NCI-H1930 (cell line): ENCODE measurements at places on chromosomes 3 and 15.

- DNase-seq: no peak
Observed at GRCh38 chr3:188975600-188976314, 196.0 kb upstream of the TPRG1 start.

DNA sequence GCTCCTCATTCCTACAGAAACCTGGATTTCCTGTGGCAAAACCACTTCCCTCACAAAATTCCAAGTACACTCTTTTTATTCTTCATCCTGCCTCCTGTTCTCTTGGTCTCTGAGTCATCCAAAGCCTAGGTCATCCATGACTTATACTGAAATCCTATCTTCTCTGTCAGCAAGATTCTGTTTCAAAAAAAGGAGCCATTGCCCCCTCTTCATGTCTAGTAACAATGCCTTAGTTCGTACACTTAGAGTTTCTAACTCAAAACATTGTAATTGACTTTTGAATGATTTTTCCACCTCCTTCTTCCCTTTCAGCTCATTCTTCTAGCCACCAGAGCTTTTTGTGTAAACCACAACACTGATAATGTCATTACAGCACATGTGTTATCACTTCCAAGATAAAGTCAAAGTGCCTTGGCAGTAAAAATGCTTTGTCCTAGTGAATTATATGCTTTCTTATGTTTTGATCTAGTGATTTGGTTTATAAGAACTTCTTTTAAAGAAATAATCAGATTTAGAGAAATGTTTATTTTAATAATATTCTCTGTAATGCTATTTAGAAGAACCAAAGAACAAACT, 256.5 kb upstream of the NECTIN3 start:
- no peak for DNase-seq

GRCh38 chr3:182148360-182148759, 436.6 kb downstream of the SOX2 start:
- DNase-seq: no peak

GRCh38 chr3:128400671-128401070, 66.0 kb downstream of the DNAJB8 start:
- DNase-seq: no peak

- no peak for DNase-seq
Observed at GRCh38 chr3:161822291-161822690, 325.7 kb downstream of the OTOL1 start.

DNA sequence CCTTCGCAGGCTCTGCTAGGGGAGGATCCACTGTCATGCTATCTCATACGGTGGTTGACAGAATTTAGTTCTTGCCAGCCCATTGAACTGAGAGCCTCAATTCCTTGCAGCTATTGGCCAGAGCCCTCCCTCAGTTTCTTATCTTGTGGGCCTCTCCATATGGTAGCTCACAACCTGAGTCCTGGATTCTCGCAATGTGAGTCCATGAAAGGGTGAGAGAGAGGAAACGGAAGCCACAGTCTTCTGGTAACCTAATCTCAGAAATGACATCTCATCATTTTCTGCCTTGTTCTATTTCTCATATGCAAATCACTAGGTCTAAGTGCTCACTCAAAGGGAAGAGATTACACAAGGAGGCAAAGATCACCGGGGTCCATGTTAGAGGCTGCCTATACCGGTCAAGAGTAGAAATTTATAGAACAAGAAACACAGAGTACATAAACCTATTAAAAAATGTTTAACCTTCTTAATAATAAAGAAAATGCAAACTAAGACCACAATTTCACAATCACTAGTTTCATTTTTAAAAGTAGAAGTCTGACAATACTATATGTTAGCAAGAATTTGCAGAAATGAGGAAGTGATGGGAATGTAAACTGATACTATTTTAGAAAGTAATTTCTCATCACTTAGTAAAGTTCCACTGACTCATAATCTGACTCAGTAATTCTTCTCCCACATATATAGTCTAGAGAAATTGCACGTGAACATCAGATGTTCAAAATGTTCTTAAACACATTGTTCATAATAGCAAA, 378.4 kb upstream of the AGTR1 start:
- no peak for DNase-seq

GRCh38 chr3:64651303-64651702, 36.5 kb downstream of the ADAMTS9 start:
- no peak for DNase-seq

- no peak for DNase-seq
Observed at GRCh38 chr3:112647122-112647521, 6.2 kb upstream of the CCDC80 start.

- DNase-seq: no peak
Observed at GRCh38 chr15:31065824-31066223, 35.7 kb downstream of the TRPM1 start.

DNA sequence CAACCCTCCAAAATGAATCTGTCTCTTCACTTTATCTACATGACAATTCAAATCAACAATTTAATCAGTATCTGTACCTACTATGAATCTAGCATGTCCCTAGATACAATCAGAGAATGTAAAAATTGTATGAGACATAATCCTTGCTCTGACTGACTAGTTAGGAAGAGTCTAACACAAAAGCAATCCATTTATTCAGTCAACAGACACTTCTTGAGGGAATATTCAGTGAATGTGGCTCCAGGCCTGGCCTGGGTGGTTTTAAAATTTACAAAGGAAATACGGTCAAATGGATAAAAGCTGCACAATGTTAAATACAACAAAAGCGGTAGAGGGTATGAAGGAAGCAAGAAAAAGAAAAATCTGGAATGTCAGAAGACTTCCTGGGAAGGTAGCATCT, 45.2 kb downstream of the GSK3B start:
- DNase-seq: no peak

GRCh38 chr3:133374708-133375402, 25.0 kb upstream of the BFSP2 start:
- peak; percentile 9 for DNase-seq

GRCh38 chr15:42306681-42307080, 33.4 kb upstream of the TMEM87A start:
- no peak for DNase-seq

DNA sequence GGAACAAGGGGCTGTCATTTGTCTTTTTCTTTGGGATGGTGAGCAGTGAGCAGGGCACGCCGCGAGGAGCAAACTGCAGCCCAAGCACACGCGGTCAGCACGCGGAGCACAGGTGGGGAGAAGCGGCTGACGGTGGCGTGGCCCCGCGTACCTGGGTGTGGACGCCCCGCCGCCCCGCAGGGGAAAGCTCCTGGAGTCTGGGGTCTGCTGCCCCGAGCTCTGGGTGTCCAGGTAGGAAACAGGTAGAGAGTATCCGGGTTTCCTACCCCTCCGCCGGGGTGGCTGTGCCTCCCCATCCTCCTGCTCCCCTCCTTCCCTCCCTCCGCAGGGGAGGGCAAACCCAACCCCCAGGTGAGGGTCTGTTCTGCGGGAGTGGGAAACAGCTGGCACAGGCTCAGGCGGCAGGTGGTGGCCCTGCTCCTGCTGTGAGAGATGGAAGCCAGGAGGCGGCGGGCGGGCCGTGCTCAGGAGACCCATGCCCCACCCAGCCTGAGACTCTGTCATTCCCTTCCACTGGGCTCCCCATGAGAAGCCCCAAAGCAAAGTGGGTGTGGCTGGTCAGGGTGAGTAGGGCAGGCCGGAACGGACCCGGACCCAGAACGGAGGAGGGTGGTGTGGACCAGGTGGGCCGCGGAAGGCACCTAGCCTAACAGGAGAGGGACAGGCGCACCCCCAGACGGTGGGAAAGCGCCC, 56.9 kb upstream of the CGNL1 start:
- no peak for DNase-seq

- DNase-seq: no peak
Observed at GRCh38 chr3:51539291-51539941, 897 bp downstream of the RAD54L2 start.

GRCh38 chr15:67792250-67792942, 32.9 kb upstream of the SKOR1 start:
- DNase-seq: no peak

GRCh38 chr15:65835447-65835846, 33.8 kb upstream of the RAB11A start:
- no peak for DNase-seq

GRCh38 chr3:67034371-67034770, 36.3 kb downstream of the KBTBD8 start:
- DNase-seq: no peak

- DNase-seq: no peak
Observed at GRCh38 chr3:160112481-160112880, 112.7 kb upstream of the C3orf80 start.

DNA sequence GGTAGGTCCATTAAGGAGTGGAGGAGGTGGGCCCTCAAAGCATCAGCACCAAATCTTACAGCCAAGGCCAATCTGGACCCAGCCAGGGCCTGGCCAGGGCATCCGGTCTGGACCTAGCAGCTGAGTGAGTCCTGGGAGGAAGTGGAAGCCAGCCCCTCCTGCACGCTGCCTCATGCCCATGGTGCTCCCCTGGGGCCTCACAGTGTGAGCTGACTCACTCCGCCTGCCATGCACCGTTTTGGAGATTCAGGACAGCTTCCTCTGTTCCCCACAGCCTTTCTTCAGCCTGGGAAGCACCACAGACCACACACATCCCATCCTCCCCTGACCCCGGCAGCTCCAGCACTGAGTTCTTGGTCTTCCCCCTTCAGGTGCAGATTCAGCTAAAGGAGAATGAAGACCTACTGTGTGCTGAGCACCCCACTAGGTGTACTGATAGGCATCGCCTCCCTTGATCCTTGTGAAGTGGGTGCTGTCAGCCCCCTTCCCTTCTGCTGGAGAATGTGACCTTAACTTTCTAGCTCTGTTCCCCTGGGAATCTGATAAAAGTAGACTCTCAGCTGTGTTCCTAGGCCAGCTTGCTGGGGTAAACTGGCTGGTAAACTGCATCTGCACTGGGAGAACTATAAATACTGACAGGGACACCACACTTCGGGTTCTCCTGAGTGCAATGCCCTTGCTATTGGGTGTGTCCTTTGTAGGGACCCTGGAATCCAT, 36.8 kb upstream of the SEC13 start:
- DNase-seq: no peak

GRCh38 chr3:188185717-188186251, 31.8 kb downstream of the LPP start:
- DNase-seq: no peak

DNA sequence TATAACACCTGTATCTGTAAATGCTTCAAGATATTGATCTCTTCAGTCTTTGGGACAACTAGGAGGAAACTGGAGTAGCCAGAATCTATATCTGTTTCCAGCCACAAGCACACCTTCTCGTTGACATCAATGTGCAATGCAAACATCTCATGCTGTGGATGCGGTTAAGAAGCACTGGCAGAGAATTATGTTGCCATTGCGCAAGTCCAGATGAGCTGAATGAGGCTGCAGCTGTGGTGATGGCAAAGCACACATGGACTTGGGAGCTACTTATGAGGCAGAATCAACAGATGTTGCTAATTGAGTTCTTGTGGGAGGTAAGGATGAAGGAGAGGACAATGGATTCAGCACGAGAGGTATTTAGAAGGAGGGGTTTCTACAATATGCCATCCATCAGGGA, 90.9 kb downstream of the STRIT1 start:
- DNase-seq: no peak

DNA sequence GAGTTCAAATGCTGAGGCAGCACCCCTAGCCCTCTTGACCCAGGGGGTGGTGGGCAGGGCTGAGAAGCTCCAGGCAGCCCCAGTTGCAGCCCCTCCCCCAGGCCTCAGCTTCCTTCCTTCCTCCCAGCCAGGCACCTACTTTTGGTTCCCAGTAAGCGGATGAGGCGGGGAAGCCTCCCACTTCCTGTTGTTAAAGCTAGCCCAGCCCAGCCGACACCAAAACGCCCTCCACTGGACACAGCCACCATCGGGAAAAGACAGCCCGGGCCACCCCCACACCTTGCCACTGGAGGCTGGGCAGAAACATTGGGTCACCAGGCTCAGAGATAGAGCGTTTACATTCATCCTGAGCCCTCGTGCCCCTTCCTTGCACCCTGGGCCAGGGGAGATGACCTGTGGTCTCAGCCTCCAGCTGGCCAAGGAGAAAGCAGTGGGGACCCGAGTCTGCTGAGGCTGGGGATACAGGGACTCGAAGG, 3.5 kb downstream of the DUSP7 start:
- DNase-seq: no peak

- no peak for DNase-seq
Observed at GRCh38 chr3:57959423-57960173, 48.6 kb upstream of the FLNB start.

- DNase-seq: peak; percentile 11
Observed at GRCh38 chr3:51982352-51982837, 940 bp upstream of the ACY1 start.
